ENCODE measurements at places on chromosomes 5 and 9.

DNA sequence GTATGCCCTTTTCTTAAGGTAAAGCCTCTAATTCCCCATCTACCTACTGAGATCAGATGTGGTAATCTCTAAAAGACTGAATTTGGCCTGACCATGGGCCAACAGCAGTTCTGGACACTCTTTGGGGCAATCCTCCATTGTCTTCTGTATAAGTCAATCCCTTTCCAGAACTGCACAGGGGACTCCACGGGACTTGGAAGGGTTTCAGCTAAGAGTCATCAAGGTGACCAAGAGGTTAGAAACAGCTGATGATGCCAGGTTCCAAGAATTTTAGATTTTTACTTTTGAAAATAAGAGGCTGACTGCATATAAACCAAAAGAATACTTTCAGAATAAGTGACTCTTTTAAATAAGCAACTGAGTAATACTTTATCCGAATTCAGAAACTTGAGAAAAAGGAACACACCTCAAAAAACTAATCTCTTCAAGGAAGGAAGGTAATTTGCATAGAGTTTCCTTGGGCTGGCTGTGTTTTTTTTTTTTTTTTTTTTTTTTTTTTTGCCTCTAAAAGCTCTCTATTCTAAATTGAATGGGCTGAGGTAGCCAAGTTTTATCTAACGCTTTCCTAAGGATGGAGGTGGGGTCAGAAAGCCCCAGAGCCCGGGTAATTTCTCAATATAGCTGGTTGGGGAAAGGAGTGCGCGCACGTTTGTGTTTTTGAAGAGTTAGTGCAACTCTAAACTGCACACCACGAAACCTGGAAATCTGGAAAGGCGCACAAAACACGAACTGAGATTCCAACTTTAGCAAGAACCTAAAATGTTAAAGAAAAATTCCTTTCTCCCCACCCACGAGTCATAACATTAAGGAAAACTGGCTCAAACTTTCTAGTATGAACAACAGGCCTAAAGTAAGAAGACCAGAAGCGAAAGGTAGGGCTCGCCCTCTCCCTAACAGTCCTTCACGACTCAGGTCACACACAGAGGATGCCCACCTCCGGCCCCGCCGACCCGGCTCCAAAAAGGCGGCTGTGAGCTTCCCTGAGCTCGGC, 1.3 kb downstream of the VCP start:
- no peak for DNase-seq

GRCh38 chr5:167147879-167148278, 1143.6 kb upstream of the WWC1 start:
- no peak for DNase-seq

DNA sequence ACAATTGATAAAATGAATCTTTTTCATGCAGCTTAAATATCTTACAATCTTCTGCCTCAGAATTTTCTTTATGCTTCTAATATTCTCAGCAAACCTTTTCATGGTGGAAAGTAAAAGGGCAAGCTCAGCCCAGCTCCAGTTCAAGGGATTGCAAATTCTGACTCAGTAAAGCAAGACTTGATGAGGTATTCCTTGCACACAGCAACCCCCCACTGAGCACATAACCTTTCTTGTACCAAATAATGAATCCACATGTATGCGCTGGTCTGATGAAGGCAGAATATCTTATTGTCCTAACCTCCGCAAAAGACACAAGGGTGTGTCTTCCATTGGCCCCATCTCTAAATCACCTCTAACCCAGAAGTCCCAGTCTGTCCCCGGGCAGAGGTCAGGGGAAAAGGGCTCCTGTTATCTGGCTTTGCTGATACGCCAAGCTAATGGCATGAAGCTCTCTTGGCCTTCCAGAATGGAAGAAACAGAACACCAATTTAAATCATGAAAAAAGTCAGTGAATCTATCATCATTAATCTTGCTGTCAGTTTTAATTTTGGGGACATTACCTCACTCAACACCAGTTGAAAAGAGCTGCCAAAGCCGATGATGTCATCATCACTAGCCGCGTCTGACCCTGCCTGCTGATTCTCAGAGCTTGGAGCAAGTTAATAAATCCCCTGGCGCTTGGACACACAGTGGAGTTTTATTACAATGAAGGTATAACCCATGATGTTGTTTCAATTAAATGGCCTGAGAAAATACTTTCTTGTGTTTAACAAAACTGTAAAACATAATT, 592.5 kb upstream of the CLINT1 start:
- DNase-seq: no peak

GRCh38 chr5:126355940-126356339, 67.3 kb upstream of the GRAMD2B start:
- DNase-seq: no peak

GRCh38 chr9:134053401-134053871, 14.4 kb downstream of the BRD3 start:
- DNase-seq: no peak

- no peak for DNase-seq
These were observed 2.0 kb downstream of the CTNNA1 start for GRCh38 chr5:138755084-138755748.

DNA sequence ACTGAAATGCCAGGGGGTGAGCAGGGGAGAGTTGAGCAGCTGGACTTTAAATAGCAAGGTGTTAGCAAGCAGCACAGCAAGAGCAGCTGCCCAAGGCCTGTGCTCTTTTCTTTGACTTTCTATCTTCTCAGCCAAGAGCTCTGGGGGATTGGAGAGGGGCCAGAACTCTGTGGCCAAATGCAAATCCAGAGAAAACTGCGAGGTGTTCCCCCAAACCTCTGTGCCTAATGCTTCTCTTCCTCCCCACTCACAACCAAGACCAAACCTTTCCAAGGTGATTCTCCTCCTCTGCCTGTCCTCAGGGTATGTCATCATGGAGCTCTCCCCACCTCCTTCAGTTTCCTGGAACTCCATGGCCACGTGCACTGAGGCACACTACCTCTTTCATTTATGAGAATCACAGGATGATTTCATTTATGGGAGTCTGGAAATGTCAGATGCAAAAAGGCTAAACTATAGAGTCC, 118.7 kb upstream of the WWC1 start:
- DNase-seq: no peak

- no peak for DNase-seq
These were observed 5.1 kb upstream of the TSLP start for GRCh38 chr5:111066261-111066938.

DNA sequence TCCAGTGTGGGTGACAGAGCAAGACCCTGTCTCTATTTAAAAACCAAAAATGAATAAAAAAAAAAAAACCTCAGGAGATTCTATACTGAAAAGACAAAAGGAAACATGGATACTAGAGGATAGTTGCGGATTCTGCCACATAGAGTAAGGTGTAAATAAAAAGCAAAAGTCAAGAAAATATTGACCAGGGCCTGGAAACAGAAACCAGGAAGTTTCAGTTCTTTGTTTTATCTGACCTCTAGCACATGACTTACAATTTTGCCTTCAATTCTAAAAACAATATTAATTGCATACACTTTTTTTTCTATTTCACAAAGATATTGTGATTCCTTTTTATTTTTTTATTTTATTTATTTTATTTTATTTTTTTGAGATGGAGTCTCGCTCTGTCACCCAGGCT, 96.2 kb upstream of the NMUR2 start:
- DNase-seq: no peak

DNA sequence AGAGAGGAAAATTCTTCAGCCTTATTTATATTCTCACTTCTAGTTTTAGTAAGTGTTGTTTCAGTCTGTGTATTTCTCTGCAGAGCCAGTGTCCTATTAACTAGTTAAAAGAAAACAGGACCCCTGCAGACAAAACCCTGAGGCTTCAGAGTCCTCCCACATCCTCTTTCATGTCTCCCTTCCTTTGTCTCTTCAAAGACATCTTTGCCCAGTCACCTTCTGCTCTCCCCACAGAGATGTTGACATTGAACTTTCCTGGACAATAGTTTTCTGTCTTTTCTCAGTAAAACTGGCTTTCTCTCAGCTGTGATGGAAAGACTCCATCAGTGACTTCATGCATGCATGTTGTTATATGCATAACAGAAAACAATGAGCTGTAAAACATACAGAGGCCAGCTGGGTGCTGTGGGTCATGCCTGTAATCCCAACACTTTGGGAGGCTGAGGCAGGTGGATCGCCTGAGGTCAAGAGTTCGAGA, 20.2 kb downstream of the GRAMD2B start:
- DNase-seq: no peak

DNA sequence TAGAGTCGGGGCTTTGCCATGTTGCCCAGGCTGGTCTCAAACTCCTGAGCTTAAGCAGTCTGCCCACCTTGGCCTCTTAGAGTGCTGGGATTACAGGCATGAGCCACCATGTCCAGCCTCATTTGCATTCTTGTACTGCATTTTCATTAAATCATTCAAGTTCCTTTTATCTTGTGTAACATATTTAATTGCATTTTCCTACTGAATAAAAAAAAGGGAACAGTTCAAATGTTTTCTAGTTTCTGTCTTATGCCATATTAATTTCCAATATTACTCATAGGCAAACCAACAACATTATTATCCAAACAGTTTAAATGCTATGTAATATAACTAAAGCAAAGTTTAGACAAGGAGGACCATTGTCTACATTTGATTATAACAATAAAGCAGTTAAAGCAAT, 6.1 kb downstream of the SLC31A1 start:
- DNase-seq: no peak

DNA sequence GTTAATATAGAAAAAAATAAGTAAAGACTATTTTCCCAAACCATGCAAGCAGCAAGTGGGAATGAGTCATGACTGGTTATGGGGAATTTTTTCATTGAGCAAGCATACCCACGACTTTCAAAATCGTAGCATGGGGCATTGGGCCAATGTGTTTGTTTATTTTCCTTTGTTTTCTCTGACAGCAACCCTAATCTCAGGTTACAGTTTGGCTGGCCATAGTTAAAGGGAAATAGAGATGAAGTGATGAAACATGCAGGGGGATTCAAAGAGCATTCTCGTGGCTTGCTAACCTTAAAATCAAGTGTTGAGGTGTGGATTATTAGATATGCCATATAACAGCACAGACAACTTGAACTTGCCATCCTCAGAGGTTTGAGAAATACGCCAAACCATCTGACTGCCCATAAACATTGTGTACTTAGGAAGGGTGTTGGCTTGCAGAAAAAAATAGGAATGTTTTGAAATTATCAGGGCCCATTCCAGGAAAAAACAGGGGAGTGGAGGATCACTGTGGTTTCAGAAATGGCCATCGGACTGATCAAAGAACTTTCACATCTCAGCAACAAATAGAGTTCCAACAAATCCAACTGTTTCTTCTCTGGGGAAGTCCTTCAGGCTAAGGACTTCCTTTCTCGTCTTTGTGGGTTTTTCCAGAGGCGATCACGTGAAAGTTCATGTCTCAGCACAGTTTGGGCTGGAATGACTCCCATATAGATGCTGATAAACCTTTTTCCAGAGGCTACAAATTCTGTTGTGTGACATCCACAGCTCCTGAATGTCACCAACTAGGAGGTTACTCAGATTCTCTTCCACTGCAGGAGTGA, 259.1 kb downstream of the SYK start:
- DNase-seq: no peak

Data from stimulated activated CD8-positive, alpha-beta memory T cell treated with anti-CD3 and anti-CD28 coated beads, Interleukin-15, amount 100 ng/mL, for 48 hours (primary cell).